ENCODE measurements at places on chromosomes 6 and 20.

DNA sequence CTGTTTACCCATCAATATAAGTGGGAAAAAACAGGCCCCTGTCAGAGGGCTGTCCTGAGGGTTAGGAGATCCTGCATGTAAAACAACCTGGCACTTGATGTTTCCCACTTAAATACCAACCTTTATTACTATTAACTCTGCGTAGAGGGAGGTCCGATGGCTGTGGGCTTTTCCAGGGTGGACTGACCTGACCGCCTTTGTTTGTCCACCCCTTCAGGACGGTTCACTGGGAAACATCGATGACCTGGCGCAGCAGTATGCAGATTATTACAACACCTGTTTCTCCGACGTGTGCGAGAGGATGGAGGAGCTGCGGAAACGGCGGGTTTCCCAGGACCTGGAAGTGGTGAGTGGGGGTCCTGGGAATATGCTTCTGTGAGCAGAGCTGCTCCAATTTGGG is 47.3 kb downstream of the SASH1 start:
- DNase-seq = no peak

DNA sequence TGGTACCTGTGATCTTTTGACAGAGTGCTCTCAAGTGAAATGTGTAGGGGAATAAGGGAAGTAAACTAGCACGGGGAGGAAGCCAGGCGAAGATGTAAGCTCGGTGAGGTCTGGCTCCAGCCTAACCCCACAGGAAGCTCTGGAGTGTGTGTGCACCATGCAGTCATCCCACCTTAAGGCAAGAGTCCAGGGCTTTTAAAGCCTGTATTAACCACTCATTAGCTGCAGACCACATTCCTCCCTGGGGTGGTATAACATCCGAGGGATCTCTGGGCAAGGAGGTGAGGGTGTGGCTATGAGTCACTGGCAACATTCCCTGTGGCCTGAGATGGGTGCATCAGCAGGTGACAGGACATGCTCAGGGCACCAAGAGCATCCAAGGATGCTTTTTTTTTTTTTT is 12.5 kb upstream of the RANBP9 start:
- no peak for DNase-seq

- no peak for DNase-seq
Observed at GRCh38 chr6:65064844-65065243, 642.2 kb downstream of the EYS start.

DNA sequence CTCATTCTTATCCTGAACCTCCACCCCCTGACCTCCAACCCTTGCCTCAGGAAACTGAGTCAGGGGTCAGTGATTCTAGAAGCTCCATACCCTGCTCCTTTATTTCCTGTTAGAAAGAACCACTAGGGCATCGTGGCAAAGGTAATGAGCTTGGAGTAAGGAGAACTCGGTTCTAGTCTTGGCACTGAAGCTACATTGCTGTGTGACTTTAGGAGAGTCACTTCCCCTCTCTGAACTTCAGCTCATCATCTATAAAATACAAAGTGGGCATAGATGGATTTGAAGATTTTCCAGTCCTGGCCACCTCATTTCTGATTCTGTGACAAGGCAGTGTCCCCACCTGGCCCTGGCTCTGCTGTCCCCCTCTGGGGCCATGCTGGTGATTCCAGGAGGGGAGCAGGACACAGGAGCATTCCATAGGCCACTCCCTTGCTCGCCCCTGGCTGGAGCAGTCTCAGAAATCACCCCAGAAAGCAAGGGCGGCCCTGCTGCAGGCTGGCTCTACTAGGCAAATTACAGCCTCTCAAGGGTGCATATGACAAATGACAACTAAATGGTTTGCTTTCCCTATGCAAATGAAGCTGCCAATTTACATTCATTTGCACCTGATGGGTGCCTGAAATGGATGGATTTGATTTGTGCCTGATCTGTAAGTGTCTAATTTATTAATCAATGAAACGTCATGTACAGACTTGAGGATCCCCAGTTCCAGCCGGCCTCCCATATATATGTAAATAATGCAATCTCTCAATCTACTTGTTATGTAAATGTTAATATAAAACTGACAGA is 62.2 kb downstream of the LRFN2 start:
- no peak for DNase-seq

- DNase-seq = peak; percentile 19
Observed at GRCh38 chr6:167420858-167421766, 96.2 kb downstream of the TTLL2 start.

DNA sequence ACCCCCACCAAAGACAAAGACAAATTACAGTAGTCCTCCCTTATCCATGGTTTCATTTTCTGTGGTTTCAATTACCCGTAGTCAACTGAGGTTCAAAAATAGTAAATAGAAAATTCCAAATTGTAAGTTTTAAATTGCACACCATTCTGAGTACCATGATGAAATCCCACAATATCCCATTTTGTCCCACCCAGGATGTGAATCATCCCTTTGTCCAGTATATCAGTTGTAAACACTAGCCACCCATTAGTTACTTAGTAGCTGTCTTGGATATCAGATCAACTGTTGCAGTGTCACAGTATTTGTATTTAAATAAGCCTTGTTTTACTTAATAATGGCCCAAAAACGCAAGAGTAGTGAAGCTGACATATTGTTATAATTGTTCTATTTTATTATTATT is 364.0 kb upstream of the ARID1B start:
- DNase-seq = no peak

- peak; percentile 37 for DNase-seq
Observed at GRCh38 chr20:38109591-38110524, 55.2 kb downstream of the TGM2 start.

DNA sequence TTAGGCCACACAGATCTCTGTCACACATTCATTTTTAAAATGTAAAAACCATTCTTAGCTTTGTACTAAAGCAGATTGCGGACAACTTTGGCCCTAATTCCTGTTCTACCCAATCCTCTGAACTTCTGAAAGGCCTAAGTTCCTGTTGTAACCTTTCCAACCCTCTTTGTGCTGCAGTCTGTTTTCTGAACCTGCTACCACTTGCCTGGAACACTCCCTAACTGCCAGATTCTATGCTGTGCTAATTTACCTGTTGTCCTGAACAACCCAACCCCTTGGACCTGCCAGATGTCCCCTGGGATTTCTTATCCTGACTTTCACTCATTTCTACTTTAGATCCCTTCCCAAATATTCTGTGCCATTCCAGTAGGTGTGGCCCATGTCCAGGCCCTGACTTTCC is 398.7 kb downstream of the ZFAND3 start:
- DNase-seq = no peak

Data from body of pancreas (tissue), 4 donors.